ENCODE measurements at places on chromosomes 4 and X. TPM values are rescaled to one million over a fixed set of nuclear protein-coding genes. Genes with fewer than 3 reads are reported as not detected.

The POU3F4 gene
- 3.6 TPM for total RNA-seq

DNA sequence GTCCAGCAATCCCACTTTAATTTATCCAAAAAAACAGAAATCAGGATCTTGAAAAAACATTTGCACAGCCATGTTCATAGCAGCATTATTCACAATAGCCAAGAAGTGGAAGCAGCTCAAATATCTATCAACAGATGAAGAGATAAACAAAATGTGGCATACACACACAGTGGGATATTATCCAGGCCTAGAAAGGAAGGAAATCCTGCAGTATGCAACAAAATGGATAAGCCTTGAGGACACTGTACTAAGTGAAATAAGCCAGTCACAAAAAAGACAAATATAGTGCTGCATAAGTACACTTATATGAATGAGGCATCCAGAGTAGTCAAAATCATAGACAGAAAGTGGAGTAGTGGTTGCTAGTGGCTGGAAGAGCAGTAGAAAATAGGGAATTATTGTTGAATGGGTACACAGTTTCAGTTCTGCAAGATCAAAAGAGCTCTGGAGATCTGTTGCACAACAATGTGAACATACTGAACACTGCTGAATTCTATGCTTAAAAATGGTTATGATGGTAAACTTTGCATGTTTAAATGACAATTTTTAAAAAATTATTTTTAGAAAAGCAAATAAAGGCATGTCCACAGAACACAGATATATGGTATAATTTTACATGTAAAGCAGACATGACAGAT lies 25.6 kb downstream of the CHM start:
- peaks cover 9% of the 10 kb centered on the region for H3K4me1 ChIP-seq
- DNase-seq = no peak
- peaks cover 11% of the 10 kb centered on the region for H3K36me3 ChIP-seq
- no peak overlapping the region for H3K27ac ChIP-seq

The SFRP2 gene
- total RNA-seq = 505 TPM

DNA sequence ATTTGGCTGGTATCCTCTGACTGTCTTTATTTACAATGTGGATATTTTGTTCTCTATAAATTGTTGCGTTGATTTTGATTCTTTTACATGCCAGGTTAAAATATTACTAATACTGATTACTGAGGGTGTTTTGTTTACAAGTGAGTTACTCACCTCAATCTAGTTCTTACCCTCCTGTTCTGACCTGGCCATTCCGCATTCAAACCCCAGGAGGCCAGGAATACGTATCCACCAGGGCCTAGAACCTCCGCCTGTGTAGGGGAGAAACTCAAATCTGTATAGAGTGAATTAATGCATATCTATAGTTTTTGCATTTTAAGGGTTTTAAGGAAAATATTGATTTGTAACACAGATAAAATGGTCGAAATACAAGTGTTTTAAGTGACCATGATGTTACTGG lies 2.6 kb upstream of the ZFP42 start:
- no peak for DNase-seq
- H3K4me3 ChIP-seq = no peak overlapping the region
- H3K27ac ChIP-seq = peak overlapping the region; percentile 96
- H3K36me3 ChIP-seq = peaks cover 26% of the 10 kb centered on the region

GRCh38 chr4:2745981-2746806 lies 9.9 kb downstream of the TNIP2 start:
- H3K27me3 ChIP-seq = no peaks in the 10 kb centered on the region
- no peak overlapping the region for H3K4me3 ChIP-seq
- peaks cover 41% of the 10 kb centered on the region for H3K36me3 ChIP-seq
- peak overlapping the region; percentile 19 for H3K27ac ChIP-seq
- H3K4me1 ChIP-seq = no peaks in the 10 kb centered on the region

- H3K4me1 ChIP-seq = no peaks in the 10 kb centered on the region
- H3K27ac ChIP-seq = no peak overlapping the region
- no peaks in the 10 kb centered on the region for H3K36me3 ChIP-seq
- no peaks in the 10 kb centered on the region for H3K27me3 ChIP-seq
Observed at GRCh38 chr4:176999935-177000543, 207.3 kb upstream of the VEGFC start.

The NKX3-2 gene
- total RNA-seq = not detected

DNA sequence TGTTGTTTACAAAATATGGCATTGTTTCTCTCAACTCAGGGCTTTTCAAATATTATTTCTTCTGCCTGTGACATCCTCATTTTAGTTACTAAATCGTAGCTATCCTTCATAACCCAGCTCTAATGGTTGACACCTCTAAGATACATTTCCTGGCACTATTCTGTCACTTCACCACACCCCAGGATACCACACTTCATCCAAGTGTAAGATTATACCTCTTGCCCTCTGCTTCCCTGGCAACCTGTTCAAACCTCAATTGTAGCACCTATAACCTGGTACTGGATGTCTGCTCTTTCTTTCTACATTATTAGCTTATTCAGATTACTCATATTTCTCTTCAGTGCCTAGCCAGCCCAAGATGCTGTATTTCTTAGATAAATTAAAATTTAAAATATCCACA lies 175.7 kb upstream of the SPIN4 start:
- no peaks in the 10 kb centered on the region for H3K36me3 ChIP-seq
- no peaks in the 10 kb centered on the region for H3K27me3 ChIP-seq
- peaks cover 9% of the 10 kb centered on the region for H3K4me1 ChIP-seq
- no peak for DNase-seq
- peak overlapping the region; percentile 22 for H3K27ac ChIP-seq

GRCh38 chrX:95733426-95733825 lies 951.2 kb upstream of the DIAPH2 start:
- 0 out of 2 replicates have a peak, but pooled peaks cover 3% of the 10 kb centered on the region for H3K4me1 ChIP-seq
- no peaks in the 10 kb centered on the region for H3K27me3 ChIP-seq
- DNase-seq = no peak
- H3K4me3 ChIP-seq = no peak overlapping the region
- H3K36me3 ChIP-seq = no peaks in the 10 kb centered on the region

The NEXMIF gene
- total RNA-seq = 0.94 TPM

- H3K36me3 ChIP-seq = no peaks in the 10 kb centered on the region
- no peak overlapping the region for H3K4me3 ChIP-seq
- no peak for DNase-seq
- no peak overlapping the region for H3K27ac ChIP-seq
- H3K4me1 ChIP-seq = no peaks in the 10 kb centered on the region
Observed at GRCh38 chr4:113935190-113935589, 44.3 kb downstream of the ARSJ start.
